ENCODE measurements at places on chromosomes 16 and 17. TPM values are rescaled to one million over a fixed set of nuclear protein-coding genes. Genes with fewer than 3 reads are reported as not detected.

The TVP23A gene
- 5.6 TPM for total RNA-seq

The CFAP119 gene
- 0.52 TPM for total RNA-seq

The ASPHD1 gene
- 0.48 TPM for total RNA-seq

The TNFSF13 gene
- total RNA-seq = 28.6 TPM

The ZNF385C gene
- total RNA-seq = not detected

The CD300A gene
- total RNA-seq = 10.3 TPM

The NOXO1 gene
- total RNA-seq = not detected

The CDH16 gene
- total RNA-seq = not detected

The BCAS3 gene
- total RNA-seq = 34.3 TPM

DNA sequence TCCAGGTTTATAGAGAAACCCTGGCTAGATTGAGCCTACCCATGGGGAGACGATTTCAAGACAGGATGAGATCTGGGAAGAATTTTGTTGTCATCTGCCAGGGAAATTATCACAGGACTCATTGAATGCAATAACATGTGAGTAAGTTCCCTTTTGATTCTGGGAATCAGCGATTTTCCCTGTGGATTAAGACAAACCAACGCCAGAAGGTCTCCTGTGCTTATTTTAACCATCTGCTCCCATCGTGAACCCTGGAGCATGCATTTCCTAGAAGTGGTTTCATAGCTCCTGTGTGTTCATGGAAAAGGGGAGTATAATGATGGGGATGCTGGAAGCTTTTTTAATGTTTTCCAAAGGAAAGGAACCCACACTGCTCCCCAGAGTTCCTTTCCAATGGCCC lies 21.0 kb upstream of the ARHGAP44 start:
- H3K27ac ChIP-seq = no peak overlapping the region
- H3K27me3 ChIP-seq = no peaks in the 10 kb centered on the region
- peaks cover 4% of the 10 kb centered on the region for H3K36me3 ChIP-seq

DNA sequence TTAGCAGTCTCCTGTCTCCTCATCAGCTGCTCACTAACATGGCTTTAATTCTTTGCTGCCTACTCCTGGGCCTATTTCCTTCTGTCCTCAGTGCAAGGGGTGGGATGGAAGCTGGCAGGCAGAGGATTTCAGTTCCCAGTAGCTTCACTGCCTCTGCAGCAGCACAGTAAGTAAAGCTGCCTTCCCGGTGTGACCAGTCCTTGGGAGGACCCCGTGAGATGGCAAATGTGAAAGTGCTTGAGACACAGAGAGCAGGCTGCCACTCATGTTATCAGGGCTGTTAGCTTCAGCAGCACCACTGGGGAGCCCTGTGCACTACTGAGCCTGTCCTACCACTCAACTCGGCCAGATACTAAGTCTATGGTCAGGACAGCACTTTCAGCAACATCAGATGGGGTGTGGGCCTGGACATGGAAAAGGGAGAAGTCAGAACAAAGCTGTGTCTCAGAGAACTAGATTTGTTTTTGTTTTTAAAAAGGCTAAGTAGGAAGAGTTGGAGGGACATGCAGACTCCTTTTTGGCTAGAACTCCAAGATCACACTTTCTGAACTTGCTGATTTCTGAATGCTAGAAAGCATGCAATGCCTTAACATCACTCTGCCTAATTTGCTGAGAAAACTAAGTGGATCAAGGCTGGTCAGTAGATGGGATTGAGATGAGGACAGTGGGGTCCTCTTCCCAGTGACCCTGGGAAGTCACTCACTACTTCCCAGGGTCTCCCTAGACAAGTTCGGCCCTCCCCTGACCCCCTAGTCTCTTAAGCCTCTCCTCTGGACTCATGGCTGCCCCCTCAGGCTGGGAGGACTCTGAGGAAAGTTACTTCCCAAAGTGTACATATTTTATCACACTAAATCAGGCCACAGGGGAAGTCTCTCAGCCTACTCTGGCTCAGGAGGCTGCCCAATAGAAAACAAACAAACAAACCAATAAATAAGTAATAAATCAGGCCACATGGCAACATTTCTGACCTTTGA lies 1.1 kb downstream of the ACSF2 start:
- H3K36me3 ChIP-seq = no peaks in the 10 kb centered on the region
- H3K4me1 ChIP-seq = no peaks in the 10 kb centered on the region
- no peak for DNase-seq
- H3K27me3 ChIP-seq = no peaks in the 10 kb centered on the region

- H3K27ac ChIP-seq = no peak overlapping the region
- H3K36me3 ChIP-seq = no peaks in the 10 kb centered on the region
- no peaks in the 10 kb centered on the region for H3K27me3 ChIP-seq
- peak; percentile 88 for DNase-seq
- H3K4me3 ChIP-seq = no peak overlapping the region
Measured at GRCh38 chr16:1300664-1301476, 8.6 kb upstream of the UBE2I start.

DNA sequence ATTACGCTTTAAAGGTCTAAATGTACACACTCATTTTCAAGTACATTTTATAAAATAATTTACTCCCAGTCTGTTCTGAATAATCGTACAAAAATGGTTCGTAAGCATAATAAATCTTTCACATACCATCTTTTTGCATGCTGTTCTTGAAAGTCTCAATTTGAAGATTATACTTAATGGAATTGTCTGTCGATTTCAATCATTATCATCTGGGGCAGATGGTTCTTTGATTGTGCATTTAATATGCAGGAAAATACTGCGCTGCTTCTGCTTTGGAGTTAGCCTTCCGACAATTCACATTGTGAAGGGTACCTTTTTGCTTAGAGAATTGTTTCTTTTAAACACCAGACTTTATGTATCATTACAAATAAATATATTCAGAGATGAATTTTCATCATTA lies 262.8 kb downstream of the ABCC12 start:
- no peak overlapping the region for H3K4me3 ChIP-seq
- H3K36me3 ChIP-seq = no peaks in the 10 kb centered on the region
- no peak for DNase-seq
- no peaks in the 10 kb centered on the region for H3K4me1 ChIP-seq

DNA sequence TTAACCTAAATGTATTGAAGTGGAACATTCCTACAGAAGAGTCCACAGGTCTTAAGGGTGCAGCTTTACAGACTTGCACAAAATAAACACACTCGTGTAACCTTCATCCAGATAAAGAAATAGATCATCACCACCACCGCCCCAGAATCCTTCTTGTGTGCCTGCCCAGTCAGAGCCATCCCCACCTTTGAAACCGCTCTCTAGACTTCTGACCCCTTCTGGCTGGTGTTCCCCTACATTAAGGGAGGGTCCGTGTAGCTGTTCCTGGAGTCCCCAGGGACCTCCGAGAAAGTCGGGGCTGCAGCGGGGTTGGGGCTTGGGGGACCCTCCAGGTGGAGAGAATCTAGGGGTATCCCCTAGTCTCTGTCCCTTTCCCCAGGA lies 9.4 kb downstream of the TBX4 start:
- H3K4me3 ChIP-seq = peak overlapping the region; percentile 15
- H3K4me1 ChIP-seq = no peaks in the 10 kb centered on the region
- H3K27ac ChIP-seq = no peak overlapping the region
- H3K36me3 ChIP-seq = no peaks in the 10 kb centered on the region

DNA sequence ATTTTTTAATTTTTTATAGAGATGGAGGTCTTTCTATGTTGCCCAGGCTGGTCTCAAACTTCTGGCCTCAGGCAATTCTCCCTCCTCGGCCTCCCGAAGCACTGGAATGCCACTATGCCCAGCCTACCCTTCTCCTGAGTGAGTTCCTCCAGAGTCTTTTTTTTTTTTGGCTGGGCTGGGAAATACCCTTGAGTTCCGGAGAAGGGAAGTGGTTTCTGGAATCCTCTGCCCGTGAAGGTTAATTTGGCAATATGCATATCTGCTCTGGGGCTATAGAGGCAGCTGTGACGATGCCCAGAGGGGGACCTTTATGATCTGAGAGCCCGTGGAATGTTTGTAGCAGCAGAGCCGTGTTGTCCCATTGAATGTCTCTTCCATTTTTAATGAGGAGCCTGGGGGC lies 217.5 kb downstream of the RBFOX1 start:
- no peaks in the 10 kb centered on the region for H3K4me1 ChIP-seq
- no peaks in the 10 kb centered on the region for H3K36me3 ChIP-seq
- H3K27ac ChIP-seq = no peak overlapping the region

DNA sequence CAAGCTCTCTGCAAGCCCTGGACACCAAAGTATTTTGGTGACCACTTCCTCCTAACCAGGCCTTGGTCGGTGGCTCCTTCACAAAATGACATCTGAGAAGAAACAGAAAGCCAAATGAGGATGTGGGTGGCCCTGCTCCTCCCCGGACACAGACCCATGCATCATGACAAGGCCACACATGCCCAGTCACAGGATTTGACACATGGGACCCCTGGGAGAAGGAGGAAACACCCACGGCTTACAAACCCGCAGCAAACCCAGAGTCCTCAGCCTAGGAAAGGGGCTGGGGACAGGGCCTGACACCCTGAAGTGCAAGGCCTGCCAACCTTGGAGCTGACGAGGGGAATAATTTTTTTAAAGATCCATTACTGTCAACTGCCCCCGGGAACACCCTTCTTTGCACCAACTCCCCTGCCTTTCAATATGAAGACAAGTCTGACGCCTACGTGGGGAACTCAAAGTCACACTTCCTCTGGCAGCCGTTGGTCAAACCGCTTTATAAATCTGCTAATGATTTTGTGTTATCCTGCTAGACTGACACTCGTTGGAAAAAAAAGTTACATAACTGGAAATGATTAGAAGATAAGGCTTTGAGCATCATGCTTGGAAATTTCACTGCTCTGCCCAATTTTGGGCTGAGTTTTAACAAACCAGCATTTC lies 41.3 kb downstream of the GAS7 start:
- no peak overlapping the region for H3K27ac ChIP-seq
- no peak overlapping the region for H3K4me3 ChIP-seq
- H3K4me1 ChIP-seq = no peaks in the 10 kb centered on the region
- no peaks in the 10 kb centered on the region for H3K36me3 ChIP-seq
- DNase-seq = peak; percentile 88

DNA sequence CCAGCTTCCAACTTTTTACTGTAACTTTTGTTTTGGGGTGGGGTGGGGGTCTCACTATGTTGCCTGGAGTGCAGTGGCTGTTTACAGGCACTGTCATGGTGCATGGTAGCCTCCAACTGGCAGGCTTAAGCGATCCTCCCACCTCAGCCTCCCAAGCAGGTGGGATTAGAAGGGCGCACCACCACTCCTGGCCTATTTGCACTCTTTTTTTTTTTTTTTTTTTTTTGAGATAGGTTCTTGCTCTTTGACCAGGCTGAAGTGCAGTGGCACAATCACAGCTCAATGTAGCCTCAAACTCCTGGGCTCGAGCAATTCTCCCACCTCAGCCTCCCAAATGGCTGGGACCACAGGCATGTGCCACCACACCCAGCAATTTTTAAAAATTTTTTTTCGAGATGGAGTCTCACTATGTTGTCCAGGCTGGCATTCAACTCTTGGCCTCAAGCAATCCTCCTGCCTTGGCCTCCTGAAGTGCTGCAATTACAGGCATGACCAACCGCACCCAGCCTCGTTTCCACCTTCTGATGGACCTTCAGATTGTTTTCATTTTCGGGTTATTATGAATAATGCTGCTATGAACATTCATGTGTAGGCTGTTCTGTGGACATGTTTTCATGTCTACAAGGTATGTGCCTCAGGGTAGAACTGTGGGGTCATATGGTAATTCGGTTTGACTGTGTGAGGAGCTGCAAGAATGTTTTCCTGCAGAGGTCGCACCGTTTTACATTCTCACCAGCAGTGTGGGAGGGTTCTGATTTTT lies 10.9 kb downstream of the TRAP1 start:
- H3K27me3 ChIP-seq = no peaks in the 10 kb centered on the region
- DNase-seq = no peak
- H3K36me3 ChIP-seq = no peaks in the 10 kb centered on the region

DNA sequence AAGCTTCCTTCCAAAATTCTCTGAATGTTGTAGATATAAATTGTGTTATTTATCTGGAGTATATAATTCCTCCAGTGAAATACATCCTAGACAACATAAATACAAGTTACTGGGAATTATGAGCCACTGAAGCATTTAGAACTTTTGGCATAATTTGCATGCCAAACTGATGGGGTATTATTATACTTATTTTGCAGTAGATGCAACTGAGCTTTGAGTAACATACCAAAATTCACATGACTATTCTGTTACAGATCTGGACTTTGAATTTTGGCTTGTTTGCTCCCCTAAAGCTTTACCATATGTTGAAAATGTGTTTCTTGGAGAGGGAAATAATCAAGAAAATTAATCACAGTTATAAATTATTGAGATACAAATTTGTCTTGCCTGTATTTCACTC lies 372.5 kb downstream of the CDH11 start:
- no peak overlapping the region for H3K27ac ChIP-seq
- no peak overlapping the region for H3K4me3 ChIP-seq
- no peaks in the 10 kb centered on the region for H3K36me3 ChIP-seq
- no peaks in the 10 kb centered on the region for H3K27me3 ChIP-seq

- peak; percentile 44 for DNase-seq
- H3K27me3 ChIP-seq = no peaks in the 10 kb centered on the region
Measured at GRCh38 chr16:27786923-27787625, 237.1 kb downstream of the KATNIP start.

- no peaks in the 10 kb centered on the region for H3K36me3 ChIP-seq
- H3K27me3 ChIP-seq = no peaks in the 10 kb centered on the region
- no peak for DNase-seq
- H3K4me1 ChIP-seq = no peaks in the 10 kb centered on the region
Measured at GRCh38 chr17:27921599-27921998, 28.4 kb upstream of the LYRM9 start.

GRCh38 chr16:76970745-76971099 lies 220.3 kb upstream of the MON1B start:
- H3K36me3 ChIP-seq = no peaks in the 10 kb centered on the region
- no peaks in the 10 kb centered on the region for H3K27me3 ChIP-seq
- no peak for DNase-seq
- H3K4me1 ChIP-seq = no peaks in the 10 kb centered on the region
- no peak overlapping the region for H3K27ac ChIP-seq

GRCh38 chr16:2856061-2856670 lies 1.8 kb downstream of the PRSS22 start:
- no peaks in the 10 kb centered on the region for H3K4me1 ChIP-seq
- DNase-seq = no peak
- no peaks in the 10 kb centered on the region for H3K27me3 ChIP-seq
- no peak overlapping the region for H3K4me3 ChIP-seq
- H3K36me3 ChIP-seq = no peaks in the 10 kb centered on the region
- H3K27ac ChIP-seq = no peak overlapping the region

DNA sequence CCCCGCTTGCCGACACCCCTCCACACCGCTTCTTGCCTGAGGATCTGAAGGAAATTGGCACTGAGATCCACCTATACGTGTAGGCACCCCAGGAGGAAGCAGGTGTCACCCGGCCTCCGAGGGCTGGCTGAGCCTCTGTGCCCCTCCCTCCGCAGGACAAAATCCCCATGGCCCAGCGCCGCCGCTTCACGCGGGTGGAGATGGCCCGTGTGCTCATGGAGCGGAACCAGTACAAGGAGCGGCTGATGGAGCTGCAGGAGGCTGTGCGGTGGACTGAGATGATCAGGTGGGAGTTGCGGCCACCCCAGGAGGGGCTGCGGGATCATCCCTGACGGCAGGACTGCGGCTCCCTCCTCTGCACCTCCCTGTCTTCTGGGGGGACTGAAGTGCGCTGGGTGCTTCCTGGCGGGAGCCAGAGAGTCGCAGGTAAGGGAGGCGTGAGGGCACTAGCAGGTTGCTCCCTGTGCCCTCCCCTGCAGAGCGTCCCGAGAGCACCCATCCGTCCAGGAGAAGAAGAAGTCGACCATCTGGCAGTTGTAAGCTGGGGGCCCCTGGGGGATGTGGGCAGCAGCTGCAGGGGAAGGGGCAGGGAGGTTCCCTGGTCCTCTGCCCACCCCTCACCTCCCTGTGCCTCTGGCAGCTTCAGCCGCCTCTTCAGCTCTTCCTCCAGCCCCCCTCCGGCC lies 9.0 kb downstream of the NME3 start:
- no peak overlapping the region for H3K4me3 ChIP-seq
- H3K27me3 ChIP-seq = no peaks in the 10 kb centered on the region
- no peak overlapping the region for H3K27ac ChIP-seq
- DNase-seq = peak; percentile 75
- no peaks in the 10 kb centered on the region for H3K4me1 ChIP-seq
- H3K36me3 ChIP-seq = no peaks in the 10 kb centered on the region
